ENCODE measurements at places on chromosomes 4 and X. TPM values are rescaled to one million over a fixed set of nuclear protein-coding genes. Genes with fewer than 3 reads are reported as not detected.
A peak's percentile ranks its signal among the peaks of the same experiment; 100 is the strongest.

DNA sequence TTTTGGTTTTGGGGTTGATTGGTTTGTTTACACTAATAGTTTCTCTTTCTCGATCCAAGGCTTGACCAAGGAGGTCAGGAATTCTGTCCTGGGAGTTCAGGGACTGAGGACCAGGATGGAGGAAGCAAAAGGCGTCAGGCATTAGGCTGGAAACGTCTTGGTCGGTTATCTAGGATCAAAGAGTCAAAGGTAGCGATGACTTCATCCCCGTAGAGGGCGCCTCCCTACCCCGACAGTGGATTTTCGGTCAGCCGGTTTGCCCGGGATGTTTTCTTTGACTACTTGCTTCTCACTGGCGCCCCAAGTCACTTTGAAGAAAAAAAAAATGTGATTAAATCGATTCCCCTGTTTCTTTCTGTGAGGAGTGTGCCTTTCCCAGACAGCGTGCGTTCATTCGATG, 980 bp upstream of the FHDC1 start:
- peaks cover 73% of the 10 kb centered on the region for H3K27me3 ChIP-seq
- no peak for DNase-seq
- peaks cover 9% of the 10 kb centered on the region for H3K4me1 ChIP-seq
- no peak overlapping the region for H3K27ac ChIP-seq

- no peaks in the 10 kb centered on the region for H3K4me1 ChIP-seq
- H3K27ac ChIP-seq: no peak overlapping the region
- H3K27me3 ChIP-seq: no peaks in the 10 kb centered on the region
- no peak overlapping the region for H3K4me3 ChIP-seq
- H3K36me3 ChIP-seq: no peaks in the 10 kb centered on the region
Measured at GRCh38 chr4:51958199-51958968, 61.8 kb downstream of the LRRC66 start.

Gene LANCL3
- 0.22 TPM for total RNA-seq

Gene RAB33A
- not detected for total RNA-seq

- DNase-seq: no peak
- no peaks in the 10 kb centered on the region for H3K36me3 ChIP-seq
- no peaks in the 10 kb centered on the region for H3K4me1 ChIP-seq
- no peak overlapping the region for H3K4me3 ChIP-seq
Measured at GRCh38 chr4:23966725-23967124, 76.9 kb upstream of the PPARGC1A start.

- peaks cover 34% of the 10 kb centered on the region for H3K36me3 ChIP-seq
- H3K27me3 ChIP-seq: no peaks in the 10 kb centered on the region
- no peak for DNase-seq
- no peaks in the 10 kb centered on the region for H3K4me1 ChIP-seq
- H3K27ac ChIP-seq: no peak overlapping the region
Measured at GRCh38 chr4:39118034-39118658, 56.1 kb downstream of the KLHL5 start.

GRCh38 chr4:183638436-183638835, 20.5 kb downstream of the RWDD4 start:
- no peak overlapping the region for H3K4me3 ChIP-seq
- no peak for DNase-seq
- H3K27me3 ChIP-seq: no peaks in the 10 kb centered on the region
- no peak overlapping the region for H3K27ac ChIP-seq
- no peaks in the 10 kb centered on the region for H3K36me3 ChIP-seq

DNA sequence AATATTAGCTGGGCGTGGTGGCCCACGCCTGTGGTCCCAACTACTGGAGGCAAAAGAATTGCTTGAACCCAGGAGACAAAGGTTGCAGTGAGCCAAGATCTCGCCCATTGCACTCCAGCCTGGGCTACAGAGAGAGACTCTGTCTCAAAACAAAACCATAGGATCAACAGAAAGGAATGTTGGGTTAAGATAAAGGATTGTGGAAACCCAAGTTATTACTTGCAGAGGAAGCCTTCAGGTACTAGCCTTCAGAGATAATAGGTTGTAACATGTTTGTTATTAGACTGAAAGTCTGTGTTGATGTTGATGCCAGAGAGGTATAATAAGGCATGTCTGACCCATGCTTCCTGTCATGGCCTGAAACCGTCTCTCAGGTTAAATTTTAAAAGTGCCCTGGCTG, 16.9 kb downstream of the SSX5 start:
- no peak for DNase-seq
- H3K4me3 ChIP-seq: no peak overlapping the region
- peaks cover 15% of the 10 kb centered on the region for H3K27me3 ChIP-seq
- no peaks in the 10 kb centered on the region for H3K36me3 ChIP-seq
- no peak overlapping the region for H3K27ac ChIP-seq
- H3K4me1 ChIP-seq: no peaks in the 10 kb centered on the region

Gene NHS
- total RNA-seq: 0.22 TPM

DNA sequence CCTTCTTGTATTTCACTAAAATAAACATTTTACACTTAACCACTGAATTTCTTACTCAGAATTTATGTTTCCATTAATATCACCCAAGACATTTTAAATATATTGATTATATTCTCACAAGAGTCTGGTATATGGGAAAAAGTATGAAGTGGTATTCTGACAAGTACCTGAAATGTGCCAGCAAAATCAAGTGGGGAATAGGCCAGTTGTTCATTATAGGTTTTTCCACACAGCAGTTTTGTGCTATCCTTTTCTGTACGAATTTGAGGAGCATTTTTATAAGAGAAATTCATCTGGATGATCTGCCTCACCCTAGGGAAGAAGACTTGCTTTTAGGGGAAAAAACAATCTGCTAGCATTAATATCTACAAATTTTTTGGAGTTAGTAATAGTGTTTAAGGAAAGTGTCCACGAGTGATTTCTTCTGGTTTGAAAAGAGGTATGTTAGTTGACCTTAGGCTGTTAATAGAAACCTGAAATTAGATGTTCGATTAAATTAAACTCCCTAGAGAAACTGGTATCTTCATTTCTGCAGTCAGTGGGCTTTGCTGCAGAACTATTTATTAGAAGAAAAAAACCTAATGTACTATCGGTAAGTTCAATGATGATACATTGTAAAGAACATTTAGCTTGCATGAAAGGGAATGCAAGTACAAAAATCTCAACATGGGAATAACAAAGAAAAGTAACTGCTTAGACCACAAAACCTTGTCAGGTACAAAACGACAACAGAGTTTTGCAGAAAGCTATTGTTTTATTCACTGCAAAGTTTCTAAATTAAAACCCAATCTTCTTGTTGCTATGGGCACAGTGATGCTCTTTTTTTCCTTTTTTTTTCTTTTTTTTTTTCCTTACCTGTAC, 1.8 kb downstream of the KLF3 start:
- H3K27me3 ChIP-seq: no peaks in the 10 kb centered on the region
- no peaks in the 10 kb centered on the region for H3K36me3 ChIP-seq
- DNase-seq: no peak
- peak overlapping the region; percentile 98 for H3K27ac ChIP-seq
- H3K4me3 ChIP-seq: peak overlapping the region; percentile 93

DNA sequence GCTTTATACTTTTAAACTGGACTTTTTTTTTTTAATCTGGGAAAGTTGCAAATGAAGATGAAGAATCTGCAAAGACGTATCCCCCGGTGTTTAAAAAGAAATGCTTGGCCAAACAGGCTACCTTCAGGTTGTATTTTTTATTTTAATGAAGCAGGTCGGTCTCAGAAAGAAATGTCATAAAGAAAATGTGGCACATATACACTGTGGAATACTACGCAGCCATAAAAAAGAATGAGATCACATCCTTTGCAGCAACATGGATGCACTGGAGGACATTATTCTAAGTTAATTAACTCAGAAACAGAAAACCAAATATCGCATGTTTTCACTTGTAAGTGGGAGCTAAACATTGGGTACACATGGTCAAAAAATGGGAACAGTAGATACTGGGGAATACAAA, 123.4 kb downstream of the IRF2 start:
- H3K27ac ChIP-seq: no peak overlapping the region
- H3K4me1 ChIP-seq: peaks cover 41% of the 10 kb centered on the region
- no peak overlapping the region for H3K4me3 ChIP-seq
- H3K36me3 ChIP-seq: no peaks in the 10 kb centered on the region
- no peaks in the 10 kb centered on the region for H3K27me3 ChIP-seq

GRCh38 chr4:123236606-123237005, 160.0 kb upstream of the SPRY1 start:
- H3K27ac ChIP-seq: no peak overlapping the region
- H3K27me3 ChIP-seq: no peaks in the 10 kb centered on the region
- H3K4me3 ChIP-seq: no peak overlapping the region
- DNase-seq: no peak
- no peaks in the 10 kb centered on the region for H3K36me3 ChIP-seq

Gene CFI
- total RNA-seq: 4.4 TPM

GRCh38 chr4:65033899-65034298, 624.6 kb upstream of the TECRL start:
- no peak overlapping the region for H3K4me3 ChIP-seq
- H3K36me3 ChIP-seq: no peaks in the 10 kb centered on the region
- H3K27ac ChIP-seq: no peak overlapping the region
- no peaks in the 10 kb centered on the region for H3K4me1 ChIP-seq
- H3K27me3 ChIP-seq: no peaks in the 10 kb centered on the region
- DNase-seq: no peak

GRCh38 chrX:115413246-115413878, 123.8 kb downstream of the LUZP4 start:
- no peak overlapping the region for H3K4me3 ChIP-seq
- DNase-seq: no peak
- no peaks in the 10 kb centered on the region for H3K36me3 ChIP-seq
- no peak overlapping the region for H3K27ac ChIP-seq

Gene NXT2
- total RNA-seq: 1.2 TPM

Gene COL25A1
- 0.14 TPM for total RNA-seq

DNA sequence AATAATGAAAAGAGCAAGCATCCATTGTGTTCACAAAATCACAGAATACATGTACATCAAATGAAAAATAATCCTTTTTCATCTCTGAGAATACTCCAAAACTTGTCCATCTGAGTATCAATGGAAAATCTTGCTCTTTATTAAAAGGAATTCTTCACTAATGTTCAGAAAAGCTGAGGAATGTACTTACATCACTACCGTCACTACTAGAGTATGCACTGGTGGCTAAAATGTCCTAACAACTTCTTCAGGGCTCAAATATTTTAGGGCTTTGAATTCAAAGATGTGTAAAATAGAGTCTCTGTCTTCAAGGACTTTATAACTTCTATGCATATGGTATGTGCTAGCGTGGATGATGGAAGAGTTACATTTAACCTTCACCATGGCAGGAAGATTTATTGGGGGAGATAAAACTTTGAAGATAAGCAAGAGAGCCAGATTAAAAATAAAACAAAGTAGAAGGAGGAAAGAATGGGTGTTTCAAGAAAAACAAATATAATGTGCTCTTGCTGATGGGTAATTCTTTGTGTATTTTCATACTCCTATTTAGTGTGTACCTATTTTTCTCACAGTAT, 55.1 kb downstream of the DMD start:
- no peaks in the 10 kb centered on the region for H3K4me1 ChIP-seq
- no peak for DNase-seq
- H3K36me3 ChIP-seq: no peaks in the 10 kb centered on the region
- H3K27ac ChIP-seq: peak overlapping the region; percentile 3
- no peak overlapping the region for H3K4me3 ChIP-seq
- H3K27me3 ChIP-seq: no peaks in the 10 kb centered on the region

- no peaks in the 10 kb centered on the region for H3K27me3 ChIP-seq
- peaks cover 3% of the 10 kb centered on the region for H3K36me3 ChIP-seq
- DNase-seq: peak; percentile 63
- peak overlapping the region; percentile 93 for H3K4me3 ChIP-seq
- peaks cover 10% of the 10 kb centered on the region for H3K4me1 ChIP-seq
- H3K27ac ChIP-seq: peak overlapping the region; percentile 97
Measured at GRCh38 chr4:25913056-25913850, 767 bp upstream of the SMIM20 start.

- H3K4me1 ChIP-seq: no peaks in the 10 kb centered on the region
- no peaks in the 10 kb centered on the region for H3K36me3 ChIP-seq
- no peak overlapping the region for H3K4me3 ChIP-seq
- H3K27me3 ChIP-seq: no peaks in the 10 kb centered on the region
Measured at GRCh38 chrX:147226801-147227200, 412.3 kb upstream of the CXorf51A start.

DNA sequence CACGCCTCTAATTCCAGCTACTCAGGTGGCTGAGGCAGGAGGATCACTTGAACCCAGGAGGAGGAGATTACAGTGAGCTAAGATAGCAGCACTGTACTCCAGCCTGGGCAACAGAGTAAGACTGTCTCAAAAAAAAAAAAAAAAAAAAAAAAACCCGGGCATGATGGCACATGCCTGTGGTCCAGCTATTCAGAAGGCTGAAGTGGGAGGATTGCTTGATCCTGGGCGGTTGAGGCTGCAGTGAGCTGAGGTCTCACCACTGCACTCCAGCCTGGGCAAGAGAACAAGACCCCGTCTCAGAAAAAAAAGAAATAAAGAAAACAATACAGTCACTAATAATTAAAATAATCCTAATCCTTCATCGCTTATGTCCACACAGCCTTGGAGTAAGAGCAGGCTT, 68.1 kb downstream of the APBB2 start:
- DNase-seq: no peak
- no peak overlapping the region for H3K4me3 ChIP-seq
- peaks cover 37% of the 10 kb centered on the region for H3K4me1 ChIP-seq
- no peaks in the 10 kb centered on the region for H3K36me3 ChIP-seq
- H3K27ac ChIP-seq: peak overlapping the region; percentile 66

DNA sequence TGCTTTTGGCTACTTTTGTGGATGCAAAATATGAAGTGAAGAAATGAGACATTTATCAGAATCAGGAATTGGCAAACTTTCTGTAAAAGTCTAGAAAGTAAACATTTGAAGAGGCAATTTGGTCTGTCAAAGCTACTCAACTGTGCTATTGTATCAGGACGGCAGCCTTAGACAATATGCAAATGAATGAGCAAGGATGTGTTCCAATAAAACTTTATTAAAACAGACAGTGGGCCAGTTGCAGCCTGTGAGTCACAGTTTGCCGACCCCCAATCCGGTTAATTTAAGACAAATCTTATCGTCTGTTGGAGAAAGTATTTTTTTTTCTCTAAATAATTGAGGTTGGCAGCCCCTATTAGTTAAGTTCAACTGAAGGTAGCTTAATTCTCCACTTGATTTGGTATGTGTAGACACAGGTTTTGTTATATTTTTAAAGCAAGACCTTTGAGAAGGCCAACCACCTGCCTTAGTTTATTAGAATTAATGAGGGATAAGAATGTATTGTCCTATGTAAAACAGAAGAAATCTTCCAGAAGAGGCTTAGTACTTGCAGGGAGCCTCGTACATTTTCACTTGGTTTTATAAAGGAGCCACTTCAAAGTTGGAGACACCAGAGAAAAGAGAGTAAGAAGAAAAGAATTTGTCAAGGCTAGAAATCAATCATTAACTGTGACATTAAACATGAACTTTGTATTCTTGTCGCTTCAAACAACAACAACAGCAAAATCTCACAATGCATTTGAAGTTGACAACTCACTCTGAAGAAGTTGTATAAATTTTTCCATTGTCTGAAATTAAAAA, 81.6 kb upstream of the FAT1 start:
- no peak overlapping the region for H3K4me3 ChIP-seq
- no peaks in the 10 kb centered on the region for H3K27me3 ChIP-seq

DNA sequence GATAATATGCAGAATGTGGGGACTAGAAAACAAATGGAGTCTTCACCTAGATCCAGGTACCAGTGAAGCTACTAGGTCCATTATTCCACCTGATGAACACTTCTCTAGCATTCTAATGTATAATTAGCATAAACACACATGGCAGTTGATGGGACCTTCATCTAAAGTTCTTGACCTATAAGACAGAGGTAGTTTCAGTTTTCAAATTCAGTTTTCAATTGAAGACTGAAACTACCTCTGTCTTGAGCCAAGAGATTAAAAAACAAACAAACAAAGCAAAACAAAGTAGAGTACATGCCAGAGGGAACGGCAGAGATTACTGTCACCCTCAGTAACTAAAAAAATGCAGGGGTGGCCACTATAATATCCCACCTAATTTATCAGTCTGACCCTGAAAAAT, 199.9 kb upstream of the NEIL3 start:
- no peak overlapping the region for H3K4me3 ChIP-seq
- no peaks in the 10 kb centered on the region for H3K27me3 ChIP-seq
- no peak overlapping the region for H3K27ac ChIP-seq
- H3K36me3 ChIP-seq: no peaks in the 10 kb centered on the region

Gene RBM46
- total RNA-seq: not detected
